ENCODE measurements at places on chromosomes 4 and X. TPM values are rescaled to one million over a fixed set of nuclear protein-coding genes. Genes with fewer than 3 reads are reported as not detected.

The CXCL11 gene
- total RNA-seq, result not detected

- no peak for DNase-seq
Measured at GRCh38 chr4:169340834-169341233, 70.1 kb upstream of the SH3RF1 start.

DNA sequence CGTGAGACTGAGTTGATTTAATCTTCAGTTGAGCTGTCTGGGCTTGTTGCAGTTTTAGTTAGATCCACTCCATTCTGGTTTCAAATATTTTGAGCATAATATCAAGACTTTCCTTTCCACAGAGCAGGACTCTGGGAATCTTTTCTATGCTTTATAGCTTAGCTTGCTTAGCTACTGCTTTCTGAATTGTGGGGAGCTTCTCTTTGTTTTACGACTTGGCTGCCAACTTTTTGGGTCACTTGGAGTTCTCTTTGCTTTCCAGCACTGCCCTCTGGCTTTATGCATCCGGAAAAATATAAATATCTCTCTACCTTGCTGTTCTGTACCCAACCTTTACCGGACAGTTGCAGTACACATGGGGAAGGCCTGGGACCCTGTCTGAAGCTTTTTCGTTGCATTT, 292.1 kb downstream of the STIM2 start:
- DNase-seq, result no peak

DNA sequence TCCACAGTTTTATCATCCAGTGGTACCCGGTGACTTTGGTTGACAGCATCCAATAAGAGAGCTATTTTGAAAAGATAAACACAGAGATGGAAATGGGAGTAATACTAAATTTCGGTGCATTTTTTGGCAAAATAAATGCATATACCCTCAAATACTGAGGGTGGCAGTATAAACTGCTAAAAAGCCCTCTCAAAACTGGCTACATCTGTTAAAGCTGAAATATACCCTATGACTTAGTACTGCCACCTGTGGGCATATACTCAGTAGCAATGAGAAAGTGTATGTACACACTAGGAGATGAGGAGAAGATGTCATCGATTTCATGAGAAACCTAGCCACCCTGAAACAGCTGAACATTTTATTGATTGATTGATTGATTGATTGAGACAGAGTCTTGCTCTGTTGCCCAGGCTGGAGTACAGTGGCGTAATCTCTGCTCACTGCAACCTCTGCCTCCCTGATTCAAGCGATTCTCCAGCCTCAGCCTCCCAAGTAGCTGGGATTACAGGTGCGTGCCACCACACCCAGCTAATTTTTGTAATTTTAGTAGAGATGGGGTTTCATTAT, 12.2 kb upstream of the TMEM128 start:
- DNase-seq, result no peak

The NR0B1 gene
- total RNA-seq, result 0.20 TPM

The MAB21L2 gene
- 3.0 TPM for total RNA-seq

The VAMP7 gene
- total RNA-seq, result 55.9 TPM

The CLCN4 gene
- 3.8 TPM for total RNA-seq

- DNase-seq, result peak; percentile 43
Measured at GRCh38 chr4:1855333-1856070, 454 bp downstream of the LETM1 start.
